ENCODE measurements at places on chromosomes 7 and 10. TPM values are rescaled to one million over a fixed set of nuclear protein-coding genes. Genes with fewer than 3 reads are reported as not detected.

DNA sequence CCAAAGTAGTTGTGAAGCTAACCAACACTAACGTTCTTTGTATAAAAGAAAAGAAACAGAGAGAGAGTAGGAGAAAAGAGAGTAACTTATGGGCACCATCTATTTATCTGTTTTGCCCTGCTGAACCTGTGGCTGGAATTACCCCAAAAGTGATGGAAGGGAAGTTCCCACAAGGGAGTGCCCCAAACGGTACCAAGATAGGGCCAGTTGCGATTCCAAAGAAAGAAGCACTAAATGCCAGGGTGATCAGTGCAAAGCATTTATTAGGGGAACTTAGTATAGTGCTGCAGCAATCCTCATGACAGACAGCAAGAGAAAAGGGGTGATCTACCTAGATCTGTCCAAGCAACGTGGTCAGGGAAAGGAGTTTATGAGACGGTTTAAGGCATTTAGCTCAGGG lies 190.2 kb downstream of the SORCS3 start:
- no peak for DNase-seq

- DNase-seq = peak; percentile 64
These were observed 553 bp downstream of the VDAC2 start for GRCh38 chr10:75211007-75211691.

GRCh38 chr7:18846765-18847215 lies 270.6 kb downstream of the TWIST1 start:
- DNase-seq = no peak

- DNase-seq = no peak
These were observed 238.7 kb upstream of the TCF7L2 start for GRCh38 chr10:112711366-112711765.

GRCh38 chr10:78847485-78847884 lies 221.3 kb upstream of the ZMIZ1 start:
- DNase-seq = no peak

GRCh38 chr7:28784171-28784902 lies 173.8 kb downstream of the TRIL start:
- no peak for DNase-seq

- DNase-seq = no peak
These were observed 512.6 kb downstream of the PTPRN2 start for GRCh38 chr7:158074896-158075632.

- DNase-seq = no peak
These were observed 92.8 kb downstream of the VIPR2 start for GRCh38 chr7:159051916-159052315.

- DNase-seq = no peak
These were observed 257.8 kb upstream of the DKK1 start for GRCh38 chr10:52056291-52056690.

DNA sequence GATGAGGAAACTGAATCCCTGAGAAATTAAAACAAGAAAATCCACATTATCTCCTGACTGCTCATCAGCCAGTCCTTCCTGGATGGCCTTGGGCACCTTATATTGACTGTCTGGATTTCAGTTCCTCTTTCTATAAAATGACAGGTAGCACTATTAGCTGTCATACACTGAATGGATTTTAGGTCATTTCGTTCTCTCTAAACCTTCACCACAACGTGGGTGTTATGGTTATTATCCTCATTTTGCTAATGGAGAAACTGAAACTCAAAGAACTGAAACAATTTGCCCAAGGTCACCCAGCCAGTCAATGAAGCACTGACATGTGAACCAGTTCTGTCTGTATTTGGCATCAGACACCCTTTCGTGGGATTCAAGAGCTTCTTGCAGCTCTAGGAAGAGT lies 193.8 kb downstream of the CYP26A1 start:
- no peak for DNase-seq

DNA sequence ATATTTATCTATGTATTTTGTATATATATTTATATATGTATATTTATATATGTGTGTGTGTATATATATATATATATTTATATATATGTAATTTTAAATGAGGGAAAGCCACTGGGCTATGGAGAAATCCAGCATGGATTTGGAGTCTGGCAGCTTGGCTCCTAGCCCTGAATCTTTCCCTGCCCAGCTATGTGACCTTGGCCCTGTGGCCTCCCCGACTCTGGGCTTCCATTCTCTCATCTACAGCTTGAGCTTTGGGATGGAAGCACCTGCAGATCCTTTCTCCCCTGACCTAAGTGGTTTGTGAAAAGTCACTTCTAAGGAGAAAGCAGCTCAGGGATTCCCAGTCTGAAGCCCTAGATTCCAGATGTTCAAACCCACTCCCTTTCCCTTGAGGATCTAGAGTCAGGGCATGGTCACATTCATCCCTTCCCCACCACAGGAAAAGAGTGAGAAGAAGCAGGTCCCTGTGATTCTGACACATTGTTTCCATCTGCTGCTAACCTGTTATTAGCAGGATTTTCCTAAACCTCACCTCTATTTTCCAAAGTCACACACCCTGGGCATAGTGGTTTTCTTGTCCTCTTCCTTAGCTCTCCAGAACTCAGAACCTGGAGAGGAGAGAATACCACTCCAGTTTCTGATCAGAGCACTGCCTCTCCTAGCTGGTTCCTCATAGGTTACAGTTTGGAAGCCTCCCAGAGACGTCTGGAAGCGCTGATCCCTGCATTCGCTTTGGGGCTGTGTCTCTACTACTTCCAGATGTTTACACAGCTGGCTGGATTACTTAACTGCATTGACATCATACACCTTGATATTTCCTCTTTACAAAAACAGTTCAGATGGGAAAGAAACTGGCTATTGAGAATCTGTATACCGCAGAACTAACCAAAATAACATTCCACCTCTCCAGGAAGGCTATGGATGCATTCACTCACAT lies 327.5 kb upstream of the ZMIZ1 start:
- no peak for DNase-seq

DNA sequence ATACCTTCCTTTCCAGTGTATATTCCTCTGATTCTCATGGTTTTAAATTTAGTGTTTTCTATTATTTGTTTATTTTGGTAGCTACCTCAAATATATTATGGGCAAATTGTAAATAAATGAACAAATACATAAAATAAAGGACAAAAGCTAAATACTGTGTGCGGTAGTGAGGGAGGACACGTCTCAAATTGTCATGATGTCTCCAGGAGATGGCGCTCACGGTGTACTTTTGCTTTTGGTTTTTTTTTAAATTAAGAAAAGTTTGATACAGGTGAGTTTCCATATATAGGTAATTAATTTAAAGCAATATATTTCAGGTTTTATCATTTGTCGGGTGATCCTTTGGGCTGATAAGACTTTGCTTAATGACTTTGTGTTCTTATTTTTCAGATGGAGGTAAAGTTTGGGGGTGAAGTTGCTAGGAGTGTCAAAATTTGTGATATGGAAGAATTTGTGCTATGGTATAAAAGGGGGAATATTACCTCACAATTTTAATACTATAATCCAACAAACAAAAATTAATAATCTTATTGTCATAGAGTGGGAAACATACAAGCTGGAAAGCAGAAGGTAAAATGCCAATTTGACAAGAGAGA lies 68.4 kb upstream of the TMEM229A start:
- DNase-seq = no peak

GRCh38 chr7:28862595-28863272 lies 95.4 kb downstream of the TRIL start:
- no peak for DNase-seq

GRCh38 chr7:1103009-1103788 lies 15.3 kb downstream of the GPER1 start:
- DNase-seq = peak; percentile 67

DNA sequence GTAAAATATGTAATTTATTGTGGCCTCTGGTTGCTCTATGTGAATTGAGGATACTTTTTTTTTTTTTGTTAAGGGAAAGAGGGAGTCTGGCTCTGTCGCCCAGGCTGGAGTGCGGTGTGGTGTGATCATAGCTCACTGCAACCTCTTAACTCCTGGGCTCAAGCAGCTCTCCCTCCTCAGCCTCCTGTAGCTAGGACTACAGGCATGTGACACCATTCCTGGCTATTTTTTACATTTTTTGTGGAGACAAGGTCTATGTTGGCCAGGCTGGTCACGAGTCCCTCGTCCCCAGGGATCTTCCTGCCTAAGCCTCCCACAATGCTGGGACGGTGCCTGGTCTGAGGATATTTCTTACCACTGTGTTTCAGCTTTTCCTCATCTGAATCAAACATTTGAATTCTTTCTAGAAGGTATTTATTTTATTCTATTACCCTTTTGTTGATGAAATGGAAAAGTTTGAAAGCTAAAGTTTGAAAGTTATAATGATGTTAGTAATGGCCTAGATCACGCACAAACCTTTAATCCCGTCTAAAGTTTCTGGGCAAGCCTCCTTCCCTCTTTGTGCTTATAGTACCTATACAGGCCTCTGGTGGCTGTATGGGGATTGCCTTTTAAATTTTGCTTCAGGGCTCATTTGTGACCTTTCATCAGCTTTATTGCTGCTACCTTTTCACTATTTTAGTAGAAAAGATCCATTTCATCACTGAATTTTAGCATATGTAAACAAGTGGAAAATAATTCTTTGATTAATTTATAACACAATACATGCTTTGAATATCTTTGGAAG lies 2.0 kb downstream of the IFRD1 start:
- no peak for DNase-seq

DNA sequence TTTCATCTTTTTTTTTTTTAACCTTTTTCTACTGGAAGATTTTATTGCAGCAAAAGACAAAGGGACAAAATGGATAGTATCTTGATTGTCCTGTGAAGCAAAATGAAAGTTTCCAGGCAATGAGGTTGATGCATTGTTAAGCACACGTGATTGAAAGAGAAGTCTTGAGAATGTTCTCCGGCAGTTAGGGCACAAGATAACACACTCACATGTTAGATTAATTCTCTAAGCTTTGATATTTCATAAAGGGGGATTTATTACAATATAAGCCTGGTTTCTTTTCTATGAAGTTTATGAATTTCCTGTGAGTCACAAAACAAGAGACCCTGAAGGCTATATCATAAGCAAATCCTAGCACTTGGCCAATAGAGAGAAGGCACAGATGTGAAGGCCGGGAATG lies 93.4 kb upstream of the ARMC3 start:
- DNase-seq = no peak

GRCh38 chr7:40922316-40922670 lies 780.6 kb downstream of the INHBA start:
- no peak for DNase-seq

- DNase-seq = no peak
These were observed 7.4 kb downstream of the GJD4 start for GRCh38 chr10:35612385-35613106.

DNA sequence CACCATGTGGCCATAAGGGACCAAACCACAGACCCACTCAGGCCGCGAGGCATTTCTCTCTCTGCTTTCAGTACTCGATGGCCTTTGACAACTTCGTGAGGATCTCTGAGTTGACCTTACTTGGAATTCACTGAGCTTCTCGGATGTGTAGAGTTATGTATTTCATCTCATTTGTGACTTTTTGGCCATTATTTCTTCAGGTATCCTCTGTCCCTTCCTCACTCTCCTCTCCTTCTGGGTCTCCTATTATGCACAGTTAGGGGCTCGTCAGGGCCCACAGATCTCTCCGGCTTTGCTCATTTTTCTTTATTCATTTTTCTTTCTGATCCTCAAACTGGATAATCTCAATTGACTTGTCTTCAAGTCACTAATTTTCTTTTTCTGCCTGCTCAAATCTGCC lies 16.6 kb upstream of the FOXL3 start:
- no peak for DNase-seq

DNA sequence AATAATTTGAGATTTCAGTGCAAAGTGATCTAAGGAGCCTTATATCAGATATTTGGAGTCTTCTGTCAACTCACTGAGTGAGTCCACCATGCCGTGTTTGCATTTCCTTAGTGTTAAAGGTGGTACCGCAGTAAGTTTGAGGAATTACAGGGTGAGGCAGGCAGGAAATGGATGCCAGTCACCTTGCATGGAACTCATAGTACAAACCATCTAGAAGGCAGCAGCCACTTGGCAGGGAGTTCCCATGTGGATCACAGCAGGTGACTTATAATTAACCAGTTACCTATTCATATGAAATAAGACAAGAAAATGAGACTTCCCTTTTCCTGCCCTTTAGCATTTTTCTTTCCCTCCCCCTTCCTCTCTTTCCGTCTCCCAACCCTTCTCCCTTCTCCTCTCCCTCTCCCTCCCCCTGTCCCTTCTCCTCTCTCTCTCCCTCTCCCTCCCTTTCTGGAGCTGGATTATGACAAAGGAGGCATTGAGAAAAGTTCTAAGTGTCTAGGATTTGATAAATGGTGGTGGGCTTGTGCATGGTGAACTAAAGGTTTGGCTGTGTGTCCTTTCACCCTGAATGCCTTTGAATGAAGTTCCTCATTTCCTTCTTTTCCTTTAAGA lies 94.1 kb downstream of the LRRC4 start:
- DNase-seq = no peak

- DNase-seq = no peak
These were observed 205.2 kb downstream of the STK31 start for GRCh38 chr7:23915236-23915635.

The FBXO24 gene
- total RNA-seq = 1.3 TPM

The CALY gene
- not detected for total RNA-seq

The GIMAP2 gene
- 80.0 TPM for total RNA-seq

The PTPRZ1 gene
- not detected for total RNA-seq

The DRGX gene
- not detected for total RNA-seq

The SKIDA1 gene
- total RNA-seq = 0.26 TPM

The AKR1C2 gene
- not detected for total RNA-seq

The SCIN gene
- total RNA-seq = 1.0 TPM

The ADRB1 gene
- 2.3 TPM for total RNA-seq

Data from activated CD8-positive, alpha-beta memory T cell treated with anti-CD3 and anti-CD28 coated beads, Interleukin-2, amount 10 ng/mL, durations not matched to agents 7 days and 5 days (primary cell).